Heart left ventricle (tissue), 16 donors: ENCODE measurements at places on chromosomes 3 and 15. TPM values are rescaled to one million over a fixed set of nuclear protein-coding genes. Genes with fewer than 3 reads are reported as not detected.

DNA sequence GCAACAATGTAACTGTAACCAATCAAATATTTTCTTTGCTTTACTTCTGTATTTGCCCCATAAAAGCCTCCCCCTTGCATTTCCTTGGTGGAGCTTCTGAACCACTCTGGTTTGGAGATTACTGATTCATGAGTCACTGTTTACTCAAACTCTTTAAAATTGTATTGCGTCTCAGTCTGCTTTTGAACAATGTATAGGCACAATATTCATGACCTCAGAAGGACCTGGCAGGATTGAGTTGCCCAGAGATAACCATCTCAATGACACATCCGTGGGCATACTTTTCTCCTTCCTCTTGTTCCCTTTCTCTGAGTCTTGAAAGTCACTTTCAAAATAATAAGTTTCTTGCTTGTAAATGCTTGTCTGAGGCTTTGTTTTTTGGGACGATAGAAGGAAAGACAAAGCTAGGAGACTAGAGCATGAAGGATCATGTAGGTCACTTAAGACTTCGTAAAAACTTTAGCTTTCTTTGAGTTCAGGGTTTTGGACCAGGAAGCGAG is 57.1 kb upstream of the POU1F1 start:
- DNase-seq = no peak

- DNase-seq = no peak
These were observed 146.7 kb upstream of the IQSEC1 start for GRCh38 chr3:13219902-13220296.

DNA sequence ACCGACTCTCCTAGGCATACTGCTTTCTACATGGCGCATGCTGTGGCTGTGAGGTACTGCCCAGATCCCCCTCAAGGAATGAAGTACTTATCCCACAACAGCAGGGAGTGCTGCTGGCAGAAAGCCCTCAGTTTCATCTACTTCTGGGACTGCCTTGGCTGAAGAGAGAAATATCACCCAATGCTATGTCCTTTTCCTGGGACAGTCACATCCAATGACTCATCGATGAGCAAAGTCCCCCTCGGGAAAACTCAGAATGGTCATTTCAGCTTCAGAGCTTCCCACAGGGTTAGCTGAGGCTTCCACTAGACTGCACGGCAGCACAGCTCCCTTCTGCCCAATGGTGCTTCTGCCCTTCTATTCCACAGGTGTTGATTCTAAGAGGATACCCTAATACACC is 3.6 kb upstream of the NMD3 start:
- peak; percentile 49 for DNase-seq

- no peak for DNase-seq
These were observed 70.6 kb downstream of the ATP13A4 start for GRCh38 chr3:193483988-193484539.

The SSUH2 gene
- total RNA-seq = 0.68 TPM
